Mesothelial cell of epicardium (in vitro differentiated cells): ENCODE measurements at places on chromosomes 7 and 10. TPM values are rescaled to one million over a fixed set of nuclear protein-coding genes. Genes with fewer than 3 reads are reported as not detected.

GRCh38 chr10:80394358-80394916 lies 13.9 kb upstream of the PRXL2A start:
- no peak for DNase-seq

Gene PSMG3
- total RNA-seq, result 27.0 to 32.5 TPM (median 31.0 TPM) in 3 replicates

DNA sequence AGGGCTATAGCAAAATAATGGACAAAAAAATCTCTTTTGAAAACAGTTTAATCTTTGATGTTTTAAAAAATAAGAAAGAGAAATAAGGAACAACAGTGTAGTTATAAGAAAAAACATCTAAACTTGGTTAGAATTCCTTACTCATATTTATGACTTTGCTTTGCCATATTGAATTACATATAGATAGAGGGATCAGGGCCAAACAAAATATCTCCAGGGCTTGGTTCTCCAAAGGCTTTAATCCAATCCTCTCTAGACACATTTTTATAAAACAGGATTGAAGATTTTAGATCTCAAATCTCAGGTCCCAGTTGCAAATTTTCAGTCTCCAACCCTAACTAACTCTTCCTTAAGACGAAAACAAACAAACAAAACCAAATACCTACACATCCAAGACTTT lies 72.6 kb upstream of the RHOBTB1 start:
- DNase-seq, result no peak

Gene CCDC7
- total RNA-seq, result 11.1 to 12.7 TPM (median 12.6 TPM) in 3 replicates

DNA sequence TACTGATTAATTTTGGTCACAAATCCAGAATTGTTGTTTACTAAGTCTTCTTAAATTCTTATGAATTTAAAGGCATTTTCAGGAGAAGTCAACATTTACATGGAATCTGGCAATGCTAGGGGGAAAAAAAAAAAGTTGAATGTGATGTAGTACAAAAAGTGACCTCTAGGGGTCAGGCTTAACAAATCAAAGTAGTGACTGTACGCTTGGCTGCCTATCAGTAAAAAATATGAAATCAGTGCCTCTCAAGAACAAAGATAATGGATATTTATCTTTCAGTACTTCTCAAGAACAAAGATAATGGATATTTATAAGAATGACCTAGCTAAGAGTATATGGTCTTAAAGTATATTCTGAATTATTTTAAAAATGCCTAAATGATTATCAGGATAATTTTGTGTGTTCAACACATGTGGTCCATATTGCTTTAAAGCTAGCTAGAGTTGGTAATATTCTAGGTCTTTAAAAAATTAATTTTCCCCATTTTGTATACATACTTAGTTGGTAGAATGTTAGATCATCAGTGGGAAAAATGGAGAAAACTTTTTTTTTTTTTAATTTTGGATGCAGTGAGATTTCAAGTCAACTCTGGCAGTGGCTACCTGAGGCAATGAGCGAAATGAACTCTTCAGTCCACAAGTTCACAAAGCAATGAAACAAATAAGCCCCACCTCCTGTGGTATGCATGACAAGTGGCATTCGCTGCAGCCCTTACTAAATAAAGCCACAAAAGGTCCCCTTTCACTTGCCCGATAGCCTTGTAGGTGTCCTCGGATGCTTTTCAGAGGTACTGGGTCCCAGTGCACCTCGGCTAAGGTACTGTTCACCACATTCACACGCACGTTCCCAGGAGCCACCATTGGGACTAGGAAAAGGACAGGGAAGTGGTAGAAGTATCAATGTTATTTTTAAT lies 51.2 kb upstream of the LAMB4 start:
- no peak for DNase-seq

Gene ACBD7
- 2.1 to 3.1 TPM (median 2.4 TPM) in 3 replicates for total RNA-seq

DNA sequence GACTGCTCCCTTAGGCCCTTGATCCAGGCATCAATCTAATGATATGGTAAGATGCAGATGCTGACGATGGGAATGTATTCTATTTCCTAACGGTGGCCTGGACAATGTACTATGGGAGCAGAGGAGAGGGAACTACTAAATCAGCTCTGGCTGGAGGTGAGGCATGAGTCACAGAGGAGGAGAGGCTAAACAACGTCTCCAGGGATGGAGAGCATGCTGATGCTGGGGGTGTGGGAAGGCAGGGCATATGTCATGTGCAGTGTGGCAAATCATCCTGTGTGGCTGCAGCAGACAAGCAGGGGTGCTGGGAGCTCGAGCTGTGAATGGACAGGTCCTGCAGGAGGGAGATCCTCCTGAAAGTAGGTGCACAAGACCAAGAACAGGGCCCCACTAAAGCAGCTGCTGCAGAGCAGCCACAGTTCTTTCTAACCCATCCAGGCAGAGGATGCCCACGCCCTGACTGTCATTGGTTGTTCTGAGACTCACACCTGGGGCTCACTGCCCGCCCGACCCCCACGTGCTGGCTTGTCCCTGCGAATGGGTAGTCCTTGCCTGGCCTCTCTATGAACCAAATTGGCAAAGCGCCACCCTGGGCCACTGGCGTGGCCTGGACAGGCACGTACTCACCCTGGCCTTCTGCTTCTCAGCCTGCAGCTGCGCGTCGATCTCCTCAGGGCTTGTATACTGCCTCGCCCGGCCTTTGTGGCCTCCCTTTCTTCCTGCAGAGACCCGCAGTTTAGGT lies 4.0 kb downstream of the PDAP1 start:
- DNase-seq, result no peak

GRCh38 chr10:78875932-78876331 lies 192.8 kb upstream of the ZMIZ1 start:
- no peak for DNase-seq

Gene PDSS1
- 7.7 to 9.1 TPM (median 8.7 TPM) in 3 replicates for total RNA-seq

Gene TET1
- total RNA-seq, result 34.2 to 35.7 TPM (median 35.6 TPM) in 3 replicates

- DNase-seq, result no peak
Measured at GRCh38 chr7:69935107-69935506, 336.8 kb downstream of the AUTS2 start.

Gene SFRP4
- 5.7 to 6.6 TPM (median 6.4 TPM) in 3 replicates for total RNA-seq

DNA sequence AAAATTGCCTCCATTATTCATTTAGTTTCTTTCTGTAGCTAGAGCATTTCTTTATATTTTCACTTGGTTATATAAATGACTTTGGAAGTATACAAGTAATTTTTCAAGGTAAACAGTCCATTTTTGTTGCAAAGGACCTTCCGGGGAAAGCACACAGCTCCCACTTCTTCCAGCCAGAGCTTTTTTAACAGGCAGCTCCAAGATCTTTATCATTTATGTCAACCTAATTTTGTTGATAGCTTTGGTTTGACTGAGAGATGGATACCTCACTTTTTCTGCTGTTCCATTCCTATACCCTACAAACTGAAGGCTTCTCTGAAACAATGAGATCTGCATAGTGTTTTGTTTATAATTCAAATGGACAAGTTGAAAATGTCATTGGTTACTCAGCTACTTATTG lies 49.3 kb upstream of the RAB11FIP2 start:
- DNase-seq, result no peak

DNA sequence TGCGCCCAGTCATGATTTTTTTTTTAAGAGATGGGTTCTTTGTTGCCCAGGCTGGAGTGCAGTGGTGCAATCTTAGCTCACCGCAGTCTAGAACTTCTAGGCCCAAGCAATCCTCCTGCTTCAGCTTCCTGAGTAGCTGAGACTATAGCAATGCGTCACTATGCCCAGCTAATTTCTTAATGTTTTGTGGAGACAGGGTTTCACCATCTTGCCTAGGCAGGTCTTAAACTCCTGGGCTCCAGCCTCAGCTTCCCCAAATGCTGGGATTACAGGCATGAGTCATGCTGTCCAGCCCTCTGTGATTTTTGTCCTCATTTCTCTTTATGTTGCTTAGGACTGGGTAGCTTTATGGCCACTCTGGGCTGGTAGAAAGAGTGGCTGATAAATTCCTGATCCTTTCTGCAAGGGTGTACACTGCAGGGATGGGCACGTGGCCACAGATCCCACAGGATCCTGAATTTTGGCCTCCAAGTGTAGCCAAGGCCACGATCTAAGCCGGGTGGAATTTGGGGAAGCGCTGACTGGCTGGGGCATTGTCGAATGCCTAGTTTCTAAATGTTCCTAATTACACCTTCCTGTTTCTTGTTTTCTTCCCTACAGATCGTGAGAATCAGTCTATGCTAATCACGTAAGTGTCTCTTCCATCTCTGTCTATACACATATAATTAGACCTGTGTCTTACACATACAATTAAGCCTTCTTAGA lies 24.1 kb upstream of the MYH16 start:
- no peak for DNase-seq

Gene THSD7A
- total RNA-seq, result 9.5 to 13.4 TPM (median 10.9 TPM) in 3 replicates

GRCh38 chr10:70785190-70785589 lies at the start of gene TBATA:
Gene TBATA, minus strand, starts transcription at chr10:70785377. Its CDS starts 1,998 bp downstream, at chr10:70783379.
- DNase-seq, result peak; percentile 30

- no peak for DNase-seq
Measured at GRCh38 chr10:75838486-75838885, 407.1 kb downstream of the LRMDA start.

DNA sequence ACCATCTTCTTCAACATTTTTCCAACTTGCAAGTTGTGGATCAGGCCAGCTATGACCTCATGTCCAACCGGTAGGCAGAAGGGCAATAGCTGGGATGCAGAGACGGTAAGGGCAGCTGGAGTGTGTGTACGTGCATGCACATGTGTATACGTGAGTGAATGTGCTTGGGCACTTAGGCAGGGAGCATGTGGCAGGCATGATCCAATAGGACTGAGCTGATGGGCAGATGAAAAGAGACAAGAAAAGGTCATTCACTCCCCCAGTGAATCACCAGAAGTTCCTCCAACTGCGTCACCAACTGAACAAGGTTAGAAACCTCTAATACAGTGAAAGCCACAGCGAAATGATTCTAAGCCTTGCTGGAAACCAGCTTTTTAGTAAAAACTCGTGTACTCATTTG lies 176.1 kb downstream of the FGFR2 start:
- no peak for DNase-seq

GRCh38 chr7:149741629-149742028 lies 31.8 kb downstream of the ZNF467 start:
- no peak for DNase-seq

- no peak for DNase-seq
Measured at GRCh38 chr10:125815764-125816163, 7.3 kb downstream of the UROS start.

- no peak for DNase-seq
Measured at GRCh38 chr7:34136698-34137097, 231.4 kb downstream of the BMPER start.

Gene BLVRA
- 27.3 to 29.6 TPM (median 28.9 TPM) in 3 replicates for total RNA-seq

DNA sequence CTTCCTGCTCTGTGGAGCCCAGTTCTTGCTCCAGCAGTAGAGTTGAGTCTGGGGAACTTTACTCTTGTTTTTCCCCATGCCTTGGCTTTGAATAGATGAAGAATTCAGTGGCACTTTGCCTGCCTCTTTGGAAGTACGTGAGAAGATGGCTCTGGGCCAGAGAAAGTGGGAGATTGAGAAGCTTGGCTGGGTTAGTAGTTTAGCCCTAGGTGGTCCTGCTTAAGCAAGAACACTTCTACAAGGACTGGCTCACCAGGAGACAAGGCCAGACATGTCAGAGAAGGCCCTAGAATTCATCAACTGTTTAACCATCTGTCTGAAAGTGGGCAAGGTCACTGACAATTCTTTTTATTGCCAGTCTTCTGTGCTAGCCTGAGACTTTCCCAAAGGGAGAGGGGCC lies 410.3 kb downstream of the TYW1 start:
- no peak for DNase-seq

GRCh38 chr7:2195400-2196246 lies 37.1 kb downstream of the MAD1L1 start:
- no peak for DNase-seq

Gene TMEM270
- total RNA-seq, result not detected in 3 replicates

Gene WNT8B
- 0.60 to 0.95 TPM (median 0.69 TPM) in 3 replicates for total RNA-seq

GRCh38 chr10:21495752-21496342 lies 29.6 kb downstream of the SKIDA1 start:
- DNase-seq, result peak; percentile 98

Gene NODAL
- total RNA-seq, result not detected in 3 replicates

DNA sequence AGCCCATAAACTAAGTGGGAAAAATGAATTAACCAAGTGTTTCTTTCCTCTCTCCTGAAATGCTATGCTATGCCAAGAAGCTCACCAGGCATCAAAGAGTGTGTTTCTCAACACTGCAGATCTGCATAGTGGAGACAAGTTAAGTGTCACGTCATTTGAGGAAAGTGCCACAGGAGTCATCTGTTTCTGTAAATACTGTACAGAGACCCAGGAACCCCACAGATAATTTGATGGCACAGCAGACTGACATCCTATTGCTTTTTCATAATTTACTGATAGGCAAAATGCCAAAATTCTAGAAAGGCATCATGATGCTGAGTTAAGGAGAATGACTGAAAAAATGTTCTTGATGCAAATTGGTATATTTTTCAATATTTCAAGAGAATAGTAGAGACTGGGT lies 124.3 kb downstream of the NRCAM start:
- no peak for DNase-seq

DNA sequence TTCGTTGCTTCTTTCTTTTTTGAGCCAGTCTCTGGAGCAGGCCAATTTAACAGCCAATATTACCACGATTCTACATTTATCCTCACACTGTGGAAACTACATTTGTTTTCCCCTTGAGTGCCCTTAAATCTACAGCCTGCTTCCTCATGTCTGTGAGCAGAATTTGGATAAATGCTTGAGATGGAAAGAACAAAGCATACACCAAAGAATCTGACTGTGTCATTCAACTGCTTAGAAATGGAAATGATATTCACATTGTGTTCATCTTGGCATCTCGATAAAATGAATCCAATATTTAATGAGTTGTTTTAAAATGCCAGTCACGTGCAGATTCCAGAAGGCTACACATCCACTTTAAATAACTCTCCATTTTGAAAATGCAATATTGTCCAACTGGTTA lies 41.0 kb upstream of the GSDME start:
- no peak for DNase-seq

DNA sequence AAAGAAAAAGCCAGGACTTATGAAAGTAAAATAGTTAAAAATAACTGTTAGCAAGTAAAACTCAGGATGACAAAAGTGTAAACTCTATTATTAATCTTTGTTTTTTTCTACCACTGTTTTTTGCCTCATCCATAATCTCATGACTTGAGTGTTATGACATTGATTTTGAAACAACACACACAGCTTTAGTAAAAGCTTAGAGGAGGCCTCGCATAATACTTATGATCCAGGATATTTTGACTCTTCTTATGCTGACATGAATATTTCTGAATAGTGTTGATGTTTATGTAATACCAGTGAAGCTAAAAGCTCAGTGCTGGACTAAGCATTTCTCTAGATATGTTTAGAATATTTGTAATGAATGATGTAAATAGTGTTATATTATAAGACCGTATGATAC lies 10.5 kb downstream of the KAT6B start:
- DNase-seq, result no peak

Gene ZNF467
- total RNA-seq, result 35.3 to 38.9 TPM (median 38.0 TPM) in 3 replicates

Gene TDRD1
- total RNA-seq, result not detected in 3 replicates

DNA sequence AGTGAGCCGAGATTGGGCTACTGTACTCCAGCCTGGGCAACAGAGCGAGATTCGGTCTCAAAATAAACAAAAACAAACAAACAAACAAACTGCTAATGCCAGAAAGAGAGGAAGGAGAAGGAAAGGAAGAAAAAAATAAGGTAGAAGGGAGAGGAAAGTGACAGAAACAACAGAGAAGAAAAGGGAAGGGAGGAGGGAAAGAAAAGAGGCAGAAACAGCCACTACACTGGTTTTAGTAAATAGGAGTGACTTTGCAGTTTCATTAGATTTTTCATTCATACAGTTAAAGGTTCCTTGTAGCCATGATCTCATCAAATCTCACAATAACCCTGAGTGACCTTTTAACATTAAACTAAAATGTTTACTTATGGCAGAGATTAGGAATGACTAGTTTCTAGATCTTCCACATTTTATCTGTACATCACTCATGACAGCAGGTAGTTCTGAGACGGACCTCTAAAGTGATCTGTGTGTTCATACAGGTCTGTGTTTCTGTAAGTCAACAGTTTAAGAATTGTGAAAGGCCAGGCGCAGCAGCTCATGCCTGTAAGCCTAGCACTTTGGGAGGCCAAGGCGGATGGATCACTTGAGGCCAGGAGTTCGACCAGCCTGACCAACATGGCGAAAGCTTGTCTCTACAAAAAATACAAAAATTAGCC lies 191.3 kb upstream of the KLF14 start:
- DNase-seq, result no peak
